ENCODE measurements at places on chromosomes 2 and 18. TPM values are rescaled to one million over a fixed set of nuclear protein-coding genes. Genes with fewer than 3 reads are reported as not detected.

Gene SERPINB10
- not detected for total RNA-seq

Gene AQP12B
- not detected for total RNA-seq

Gene CLEC4F
- total RNA-seq = not detected

Gene FSHR
- total RNA-seq = not detected

Gene ANKAR
- 3.6 TPM for total RNA-seq

Gene C1QL2
- not detected for total RNA-seq

Gene SLC16A14
- 0.57 TPM for total RNA-seq

Data from PC-9 (cell line).